ENCODE measurements at places on chromosomes 12 and 14.

GRCh38 chr14:68873376-68873775, 80.5 kb upstream of the ZFP36L1 start:
- no peaks in the 10 kb centered on the region for H3K4me1 ChIP-seq
- no peak overlapping the region for H3K4me3 ChIP-seq
- H3K27me3 ChIP-seq: no peaks in the 10 kb centered on the region
- H3K27ac ChIP-seq: no peak overlapping the region
- peaks cover 13% of the 10 kb centered on the region for H3K36me3 ChIP-seq

- DNase-seq: no peak
- no peak within 1 kb of the TSS for H3K4me3 ChIP-seq
- H3K36me3 ChIP-seq: no peaks in the 10 kb centered on the region
- no peaks in the 10 kb centered on the region for H3K4me1 ChIP-seq
These were observed at the start of gene IFNG-AS1 for GRCh38 chr12:67989184-67989920. Gene IFNG-AS1, plus strand, starts transcription at chr12:67989447.

DNA sequence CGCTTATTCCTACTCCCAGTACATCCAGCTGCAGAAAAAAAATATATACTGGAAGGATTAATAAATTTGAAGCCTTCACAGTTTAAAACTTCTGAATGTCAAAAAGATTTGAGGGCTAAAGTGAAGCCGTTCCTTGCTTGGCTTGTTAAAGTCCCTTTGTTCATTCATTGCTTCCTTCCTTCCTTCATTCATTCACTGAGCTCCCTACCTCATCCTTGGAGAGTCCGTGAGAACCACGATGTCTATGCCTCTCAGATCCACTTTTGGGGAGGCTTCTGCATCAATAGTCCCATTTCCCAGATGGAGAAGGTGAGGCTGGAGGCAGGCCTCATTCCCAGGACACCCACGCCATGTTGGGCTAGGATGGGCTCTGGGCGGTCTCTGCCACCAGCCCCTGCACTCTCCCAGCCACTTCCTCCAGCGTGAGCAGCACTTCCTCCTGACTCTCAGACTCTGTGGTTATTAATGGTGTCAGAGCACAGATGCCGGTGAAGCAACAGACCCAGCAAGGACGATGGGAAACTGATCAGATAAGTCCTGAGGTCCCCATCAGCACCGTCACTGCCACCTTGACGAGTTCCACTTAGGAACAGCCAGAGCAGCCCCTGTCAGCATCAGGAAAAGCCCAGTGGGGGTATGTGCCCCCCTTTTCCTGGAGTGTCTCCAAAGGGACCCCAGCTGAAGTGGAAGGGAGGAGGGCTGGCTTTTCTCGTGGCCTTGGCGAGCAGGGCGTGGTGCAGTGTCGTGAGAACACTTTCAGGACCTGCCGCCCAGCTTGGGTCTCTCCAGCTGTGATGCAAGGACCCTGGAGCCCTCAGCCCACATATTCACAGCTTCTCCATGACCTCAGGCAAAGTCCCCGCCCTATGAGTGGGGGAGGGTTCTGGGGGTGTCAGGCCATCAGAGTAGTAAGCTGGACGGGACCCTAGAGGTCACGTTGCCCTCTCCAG, 21.2 kb downstream of the ASB2 start:
- H3K36me3 ChIP-seq: no peaks in the 10 kb centered on the region
- H3K27me3 ChIP-seq: no peaks in the 10 kb centered on the region
- peaks cover 35% of the 10 kb centered on the region for H3K4me1 ChIP-seq
- no peak overlapping the region for H3K4me3 ChIP-seq
- no peak overlapping the region for H3K27ac ChIP-seq

DNA sequence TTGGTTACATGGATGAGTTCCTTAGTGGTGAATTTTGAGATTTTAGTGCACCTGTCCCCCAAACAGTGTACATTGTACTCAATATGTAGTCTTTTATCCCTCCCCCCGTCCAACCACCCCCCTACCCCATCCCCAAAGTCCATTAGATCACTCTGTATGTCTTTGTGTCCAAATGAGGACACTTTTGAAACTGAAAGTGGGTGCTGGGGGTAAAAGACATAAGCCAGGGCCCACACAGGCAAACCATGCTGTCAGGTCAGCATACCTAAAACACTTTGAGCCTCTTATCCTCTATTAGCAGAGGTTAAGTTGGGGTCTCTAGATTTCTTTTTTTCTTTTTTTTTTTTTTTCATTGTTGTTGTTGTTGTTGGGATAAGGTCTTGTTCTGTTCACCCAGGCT, 31.3 kb upstream of the KICS2 start:
- no peaks in the 10 kb centered on the region for H3K36me3 ChIP-seq
- DNase-seq: no peak
- no peaks in the 10 kb centered on the region for H3K27me3 ChIP-seq
- no peak overlapping the region for H3K4me3 ChIP-seq
- H3K27ac ChIP-seq: no peak overlapping the region
